Lung (tissue), 17 donors: ENCODE measurements at places on chromosomes 7 and 10.
A peak's percentile ranks its signal among the peaks of the same experiment; 100 is the strongest.

DNA sequence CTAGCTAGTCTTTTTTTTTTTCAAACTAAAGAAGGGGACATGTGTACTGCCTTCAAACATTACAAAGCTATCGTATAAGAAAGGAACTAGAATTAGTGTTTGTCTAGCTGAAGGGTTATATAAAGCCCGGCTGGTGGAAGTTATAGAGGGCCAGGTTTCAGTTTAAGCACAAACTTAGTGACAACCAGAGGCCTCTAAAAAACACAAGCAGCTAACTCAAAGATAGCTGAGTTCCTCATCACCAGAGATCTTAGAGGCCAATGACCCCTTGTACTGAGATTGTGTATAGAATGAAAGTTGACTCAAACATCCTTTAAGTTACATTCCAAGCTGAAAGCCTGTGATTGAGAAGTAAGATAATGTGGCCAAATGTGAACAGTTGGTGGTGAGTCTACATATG lies 28.1 kb upstream of the SGMS1 start:
- DNase-seq: no peak

DNA sequence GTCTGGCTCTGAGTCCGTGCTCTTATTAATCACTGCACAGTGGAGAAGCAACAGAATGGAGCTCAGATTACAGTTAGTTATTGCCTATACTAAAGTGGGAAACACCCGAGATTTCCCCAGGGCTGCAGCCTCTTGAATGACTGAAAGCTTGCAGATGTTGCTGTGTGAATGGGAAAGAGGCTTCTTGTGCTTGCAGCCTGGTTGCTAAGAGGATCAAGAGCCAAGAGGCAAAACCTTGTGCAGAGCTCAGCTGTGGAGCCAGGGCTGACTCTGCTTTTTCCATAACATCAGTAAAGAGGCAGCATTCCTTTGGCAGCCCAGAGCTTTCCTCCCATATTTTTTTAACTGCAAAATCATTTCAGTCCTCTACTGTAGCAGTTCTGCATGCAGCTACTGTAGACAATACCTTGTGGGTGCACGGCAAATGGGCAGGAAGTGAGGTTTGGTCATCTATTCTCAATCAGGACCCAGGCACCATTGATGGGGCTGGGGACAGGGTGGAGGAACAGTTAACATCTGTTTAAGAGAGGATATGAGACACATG lies 86.5 kb downstream of the RALA start:
- DNase-seq: peak; percentile 99

DNA sequence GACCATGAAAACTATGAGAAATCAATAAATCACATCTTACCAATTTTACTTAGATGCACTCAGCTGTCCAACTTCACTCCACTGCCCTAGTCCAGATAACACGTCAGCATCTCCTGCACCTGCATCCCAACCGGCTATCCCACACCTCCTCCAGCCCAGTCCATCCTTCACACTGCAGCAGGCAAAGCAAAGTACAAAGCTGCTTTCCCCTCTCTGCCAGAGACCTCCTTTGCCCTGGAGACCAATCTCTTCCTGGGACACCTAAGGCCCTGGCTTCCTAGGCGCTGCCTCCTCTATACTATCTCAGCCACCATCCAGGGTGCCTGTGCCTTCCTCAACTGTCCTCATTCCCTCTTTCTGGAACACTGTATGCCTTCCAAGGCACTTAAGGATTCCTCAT lies 90.3 kb upstream of the DDC start:
- no peak for DNase-seq

DNA sequence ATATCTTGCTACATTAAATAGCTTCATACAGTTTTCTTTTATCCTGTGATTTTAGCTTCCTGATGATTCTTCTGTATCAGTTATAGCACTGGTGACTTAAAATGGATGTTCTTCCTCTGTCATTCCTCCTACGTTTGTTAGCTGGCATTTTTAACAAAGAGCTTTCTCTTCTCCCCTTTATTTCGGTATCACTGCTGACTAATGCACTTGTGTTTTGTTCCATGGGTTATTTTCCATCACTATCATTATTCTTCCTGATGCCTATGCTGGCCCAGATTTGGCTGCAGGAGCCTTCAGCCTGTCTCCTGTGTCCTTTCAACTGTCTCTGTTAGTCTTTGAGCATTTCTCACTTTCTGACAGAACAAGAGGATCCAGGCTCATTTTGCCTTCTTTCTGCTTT lies 13.1 kb downstream of the BMS1 start:
- no peak for DNase-seq

DNA sequence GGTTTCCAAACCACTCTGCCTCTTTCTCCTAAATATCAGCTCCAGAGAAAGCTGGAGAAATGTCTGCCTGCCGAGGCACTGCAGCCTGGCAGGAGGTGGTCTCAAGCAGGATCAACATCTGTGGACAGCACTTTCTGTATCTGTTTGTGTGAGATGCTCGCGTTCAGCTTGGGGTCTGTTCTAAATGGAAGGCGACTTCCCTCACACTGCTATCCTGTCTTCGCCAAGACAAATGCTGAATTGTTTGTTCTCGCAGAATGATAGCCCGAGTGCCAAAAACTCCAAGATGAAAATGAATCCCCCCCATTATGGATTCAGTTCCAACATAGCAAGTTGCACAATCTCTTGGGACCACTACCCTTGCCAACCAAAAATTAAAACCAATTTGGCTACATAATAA lies 72.2 kb upstream of the PALS2 start:
- DNase-seq: no peak

GRCh38 chr10:117005527-117006055 lies 604 bp upstream of the SHTN1 start:
- DNase-seq: peak; percentile 30

DNA sequence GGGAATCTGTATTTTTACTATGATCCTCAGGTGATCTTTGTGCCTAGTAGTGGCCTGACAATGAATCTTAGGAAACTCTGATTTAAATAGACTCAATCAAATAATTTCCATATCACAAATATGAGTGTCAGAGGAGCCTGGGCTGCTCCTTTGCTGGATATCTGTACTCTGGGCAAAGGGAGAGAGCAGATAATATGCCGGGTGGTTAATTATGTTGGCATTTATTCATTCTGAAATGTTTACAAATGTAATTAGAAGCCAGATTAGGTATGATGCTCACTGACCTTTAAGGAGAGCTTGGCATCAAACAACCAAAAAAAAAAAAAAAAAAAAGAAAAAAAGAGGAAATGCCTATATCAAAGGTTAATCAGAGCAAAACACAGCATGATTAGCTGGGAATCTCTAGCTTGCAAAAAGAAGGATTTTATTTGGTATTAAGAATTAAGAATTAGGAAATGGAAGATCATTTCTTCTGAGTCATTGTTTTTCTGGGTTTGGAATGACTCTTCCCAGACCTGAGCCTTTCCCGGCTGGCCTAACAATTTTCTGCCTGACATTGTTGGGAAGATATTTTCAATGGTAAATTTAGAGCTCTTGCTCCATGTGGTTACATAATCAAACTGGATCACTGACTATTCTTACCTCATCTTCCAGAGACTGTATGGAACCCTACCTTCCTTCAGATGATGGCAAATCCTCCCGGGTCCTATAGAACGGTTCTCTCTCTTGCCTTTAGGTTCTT lies 365.3 kb downstream of the REEP3 start:
- no peak for DNase-seq

DNA sequence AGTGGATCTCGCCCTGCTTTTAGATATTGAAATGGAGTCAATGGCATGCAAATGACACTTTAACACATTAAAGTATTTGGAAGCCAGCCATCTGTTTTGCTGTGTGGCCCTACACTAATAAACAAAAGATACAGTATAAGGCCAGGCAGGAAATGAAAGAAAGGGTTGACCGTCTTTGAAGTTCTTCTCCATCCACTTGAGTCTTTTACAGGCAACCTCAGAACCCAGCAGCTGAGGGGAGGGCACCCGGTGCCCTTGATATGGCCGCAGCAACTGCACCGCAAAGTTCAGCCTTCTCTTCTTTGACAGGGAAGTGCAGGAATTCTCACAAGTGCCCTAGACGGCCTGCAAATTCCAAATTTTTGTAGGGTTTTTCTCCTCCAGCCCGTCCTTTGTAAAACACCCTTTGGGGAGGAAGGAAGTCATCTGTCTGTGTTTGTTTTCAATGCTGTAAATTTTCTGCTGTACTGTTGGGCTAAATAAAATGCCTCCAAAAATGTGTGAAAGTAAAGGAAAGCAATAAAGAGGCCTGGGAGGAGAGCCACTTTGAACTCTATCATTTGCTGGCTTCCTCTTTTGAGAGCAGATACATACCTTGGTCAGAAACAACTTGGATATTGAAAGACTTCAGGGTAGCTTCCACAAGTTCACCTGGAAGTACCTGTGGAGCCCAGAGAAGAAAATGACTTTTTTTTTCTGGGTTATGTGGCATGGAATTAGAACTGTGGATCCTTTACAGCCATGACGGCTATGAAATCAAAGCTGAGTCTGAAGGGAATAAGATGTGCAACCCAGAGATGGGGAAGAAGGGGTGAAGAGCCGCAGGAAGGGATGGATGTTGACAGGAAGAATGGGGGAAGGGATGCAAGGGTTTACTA lies 3.6 kb downstream of the HOXA1 start:
- DNase-seq: peak; percentile 83

- DNase-seq: no peak
Measured at GRCh38 chr7:2474813-2475677, 1.2 kb downstream of the GRIFIN start.

- peak; percentile 78 for DNase-seq
Measured at GRCh38 chr7:5282543-5283316, at the start of gene SLC29A4. Gene SLC29A4, plus strand, starts transcription at chr7:5282943. Its CDS starts 4,874 bp downstream, at chr7:5287817.

DNA sequence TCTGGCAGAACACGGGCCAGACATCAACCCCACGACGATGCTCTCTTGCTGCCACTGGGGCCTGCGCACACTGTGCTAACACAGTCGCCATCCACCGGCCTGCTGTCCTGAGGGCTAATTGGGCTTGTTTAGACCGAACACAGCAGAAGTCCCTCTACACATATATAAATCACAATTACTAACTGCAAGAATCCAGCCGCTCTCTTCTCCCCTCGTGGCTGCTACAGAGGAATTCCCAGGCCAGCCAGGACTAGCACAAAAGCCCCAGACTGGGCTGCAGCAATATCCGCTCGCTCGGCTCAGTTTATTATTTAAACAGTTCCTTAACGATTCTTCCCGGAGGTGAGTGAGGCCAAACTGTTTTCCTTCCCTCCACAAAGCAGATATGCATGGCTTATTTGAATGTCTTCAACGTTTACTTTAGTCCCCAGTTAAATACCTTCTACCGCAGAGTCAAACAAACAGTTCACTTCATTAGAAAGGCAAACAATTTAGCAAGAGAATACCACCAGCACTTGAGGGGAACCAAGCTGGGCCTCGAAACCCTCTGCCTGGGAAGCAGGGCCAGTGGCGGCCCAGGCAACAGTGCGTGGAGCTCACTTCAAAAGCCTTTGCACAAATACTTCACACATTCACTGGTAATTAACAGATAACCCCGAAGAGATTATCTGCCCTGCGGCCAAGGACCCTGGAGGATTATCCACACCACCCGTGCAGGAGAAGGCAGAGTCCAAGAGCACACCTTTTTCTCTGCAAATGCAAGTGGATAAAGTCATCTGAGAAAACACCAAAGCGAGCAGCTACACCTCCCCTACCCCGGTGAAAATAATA lies 145.3 kb downstream of the GLI3 start:
- peak; percentile 81 for DNase-seq

- peak; percentile 69 for DNase-seq
Measured at GRCh38 chr7:33459340-33459751, 330.0 kb downstream of the BBS9 start.

DNA sequence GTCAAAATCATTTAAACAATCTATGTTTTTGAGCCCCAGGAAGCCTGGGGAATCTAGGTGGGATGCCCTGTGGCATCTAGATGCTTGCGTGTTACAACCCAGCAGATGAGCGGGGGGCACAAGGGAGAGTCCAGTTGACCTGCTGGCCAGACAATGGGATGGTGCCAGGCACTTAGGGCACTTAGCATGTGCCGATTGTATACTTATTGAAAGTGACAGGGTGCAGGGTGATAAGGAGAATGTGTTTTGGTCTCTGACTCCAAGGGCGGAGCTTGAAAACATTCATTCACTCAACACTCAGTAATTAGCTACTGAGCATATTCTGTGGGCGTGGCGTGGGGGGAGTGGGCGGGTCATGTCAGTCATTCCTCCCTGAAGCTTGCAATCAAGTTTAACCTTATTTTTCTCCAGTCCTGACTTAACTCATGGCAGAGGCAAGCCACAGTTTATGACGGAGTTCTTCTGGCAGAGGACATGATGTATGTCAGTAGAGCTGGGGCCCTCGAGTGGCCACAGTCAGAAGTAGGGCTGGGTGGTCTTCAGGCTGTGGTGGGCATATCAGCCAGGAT lies 115.1 kb downstream of the PRKCQ start:
- DNase-seq: no peak

DNA sequence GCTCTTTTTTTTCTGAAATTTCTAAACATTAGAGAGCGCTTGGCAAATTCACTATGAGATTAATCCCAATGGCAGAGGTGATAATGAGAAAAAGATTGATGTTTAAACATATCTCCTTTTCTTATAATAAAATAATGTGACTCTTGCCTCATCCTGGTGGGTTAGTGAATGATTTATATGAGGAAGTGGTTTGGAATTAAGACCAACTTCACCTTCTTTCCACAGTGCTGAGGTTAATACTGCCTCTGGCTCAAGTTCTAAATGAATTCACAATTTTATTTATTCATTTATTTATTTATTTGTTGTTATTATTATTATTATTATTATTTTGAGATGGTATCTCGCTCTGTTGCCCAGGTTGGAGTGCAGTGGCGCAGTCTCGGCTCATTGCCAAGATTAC lies 40.5 kb upstream of the ADO start:
- DNase-seq: no peak

GRCh38 chr10:129771991-129772431 lies 192.1 kb downstream of the EBF3 start:
- DNase-seq: peak; percentile 26

- DNase-seq: peak; percentile 9
Measured at GRCh38 chr7:151930695-151931094, 25.6 kb upstream of the GALNTL5 start.

DNA sequence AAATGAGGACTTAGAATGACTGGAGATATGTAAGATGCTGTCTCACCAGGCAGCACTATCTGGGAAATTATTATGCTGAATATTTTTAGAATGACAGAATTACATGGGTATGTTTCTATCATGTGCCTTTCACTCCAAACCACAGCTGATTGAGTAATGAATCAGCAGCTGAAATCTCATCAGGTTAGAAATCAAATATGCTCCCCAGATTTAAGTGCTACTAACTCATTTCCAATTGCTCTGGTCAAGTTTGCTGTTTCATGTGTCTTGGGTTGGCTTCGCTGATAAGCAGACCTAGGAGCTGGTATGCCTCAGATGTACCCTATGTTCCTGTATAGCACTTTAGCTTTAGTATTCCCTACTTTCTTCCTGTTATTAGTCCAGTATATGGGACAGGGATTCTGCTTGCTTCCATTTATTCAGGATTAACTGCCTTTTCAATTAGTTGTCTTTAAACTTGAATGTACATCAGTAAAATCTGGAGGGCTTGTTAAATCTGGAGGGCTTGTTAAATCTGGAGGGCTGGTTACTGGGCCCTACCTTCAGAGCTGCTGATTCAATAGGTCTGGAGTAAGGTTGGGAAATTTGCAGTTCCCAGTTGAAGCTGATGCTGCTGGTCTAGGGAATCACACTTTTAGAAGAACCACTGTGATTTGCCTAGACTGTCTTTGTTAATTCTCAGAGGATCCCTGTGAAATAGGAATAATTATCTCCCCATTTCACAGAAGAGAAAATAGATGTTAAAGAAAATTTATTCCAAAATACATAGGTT lies 172.9 kb downstream of the DKK1 start:
- DNase-seq: no peak
